ENCODE measurements at places on chromosomes 7 and 10. TPM values are rescaled to one million over a fixed set of nuclear protein-coding genes. Genes with fewer than 3 reads are reported as not detected.

DNA sequence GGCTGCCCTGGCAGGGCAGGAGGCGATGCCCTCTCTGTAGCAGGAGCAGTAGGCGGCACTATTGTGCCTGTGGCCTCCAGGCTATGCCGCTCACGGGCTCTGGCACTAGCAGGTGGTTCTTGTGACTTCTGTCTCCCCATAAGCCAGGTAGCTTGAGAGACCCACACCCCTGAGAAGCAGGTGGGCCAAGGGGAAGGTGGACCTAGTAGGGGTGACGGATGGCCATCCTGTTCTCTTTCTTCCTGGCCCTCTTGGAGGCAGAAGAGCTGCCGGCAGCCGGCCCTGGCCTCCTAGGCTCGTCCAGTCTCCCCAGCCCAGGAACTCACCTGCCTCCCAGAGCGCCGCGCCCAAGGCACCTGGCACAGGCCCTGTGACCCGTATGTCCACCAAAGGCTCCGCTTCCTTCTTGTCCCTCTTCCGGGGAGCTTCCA is 15.4 kb downstream of the MMRN2 start:
- no peak for DNase-seq

CRPPA gene
- total RNA-seq: 0.11 TPM

CALML5 gene
- total RNA-seq: not detected

NODAL gene
- not detected for total RNA-seq

RNF148 gene
- total RNA-seq: not detected

Measured in Daoy (cell line).